Hematopoietic multipotent progenitor cell treated with erythropoietin and hydrocortisone succinate and interleukin-3 and kit ligand, for 8 days (in vitro differentiated cells): ENCODE measurements at places on chromosomes 2 and 18.

- DNase-seq: no peak
Observed at GRCh38 chr18:25066516-25066915, 285.4 kb downstream of the ZNF521 start.

- no peak for DNase-seq
Observed at GRCh38 chr2:50748671-50749070, 283.3 kb downstream of the NRXN1 start.

DNA sequence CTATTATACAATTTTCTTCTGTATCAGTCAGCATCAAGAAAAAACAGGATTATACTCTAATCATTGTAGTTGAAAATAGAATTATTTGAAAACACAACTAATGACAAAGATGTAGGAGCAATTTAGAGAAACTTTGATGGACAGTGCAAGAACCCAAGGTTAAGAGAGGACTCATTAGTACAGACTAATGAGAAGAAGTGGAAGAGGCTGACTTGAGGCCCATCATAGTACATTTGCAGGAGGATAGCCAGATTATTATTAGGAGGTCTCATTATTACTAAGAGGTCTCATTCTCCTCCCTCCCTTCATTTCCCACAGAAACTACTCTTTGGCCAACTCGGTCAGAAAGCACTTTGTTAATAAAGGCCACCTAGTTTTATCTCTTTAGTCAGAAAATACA is 1983.0 kb downstream of the SUCLG1 start:
- DNase-seq: no peak

DNA sequence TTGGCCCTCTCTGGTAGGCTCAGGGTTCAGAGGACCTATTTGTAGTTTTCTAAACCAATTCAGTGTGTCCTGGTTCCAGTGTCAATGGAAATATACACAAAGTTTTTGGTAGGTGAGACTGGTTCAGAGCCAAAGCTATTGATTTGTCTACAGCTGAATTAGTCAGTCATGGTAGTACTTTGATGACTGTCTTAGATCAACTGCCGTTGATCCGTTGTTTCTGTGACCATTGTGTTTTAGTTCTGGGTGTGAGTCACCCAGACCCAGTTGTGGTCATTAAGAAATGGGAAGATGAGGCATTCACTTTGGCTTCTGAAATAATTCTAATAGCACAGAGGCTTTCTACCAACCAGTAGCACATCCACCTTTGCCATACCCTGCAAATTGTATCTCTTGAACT is 16.0 kb upstream of the RPE start:
- no peak for DNase-seq

DNA sequence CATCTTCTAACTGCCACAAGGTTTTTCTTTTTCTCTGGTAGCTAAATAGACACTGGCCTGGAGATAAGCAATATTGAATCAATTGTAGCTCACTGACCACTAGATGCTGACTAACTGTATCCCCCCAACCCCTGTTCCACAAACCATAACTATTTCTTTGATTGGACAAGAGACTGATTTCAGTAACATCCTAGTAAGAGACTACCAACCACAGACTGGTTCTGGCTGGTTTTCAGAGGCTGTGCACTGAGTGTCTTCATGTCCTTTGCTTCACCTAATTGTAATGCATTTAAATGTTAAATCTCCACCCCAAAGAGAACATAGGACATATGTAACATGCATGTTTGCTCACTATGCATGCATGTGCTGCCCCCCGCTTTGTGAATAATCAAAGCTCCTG is 3.2 kb upstream of the AAK1 start:
- DNase-seq: no peak

DNA sequence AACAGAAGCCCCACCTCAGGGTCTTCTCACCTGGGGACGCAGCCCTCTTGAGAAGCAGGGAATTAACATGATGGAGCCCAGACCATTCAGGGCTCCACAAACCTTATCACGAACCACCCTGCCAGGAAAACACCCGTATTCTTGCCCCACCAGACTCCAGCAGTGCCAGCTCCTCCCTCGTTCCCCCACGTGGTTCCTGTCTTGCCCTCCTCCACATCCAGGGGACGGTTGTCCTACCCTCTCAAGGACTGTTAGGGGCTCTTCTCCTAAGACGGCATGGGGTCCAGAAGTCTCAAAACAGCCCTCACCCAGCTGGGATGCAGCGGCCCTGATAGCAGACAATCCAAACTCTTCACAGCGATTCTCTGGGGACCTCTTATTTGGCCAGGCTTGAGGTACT is 372.2 kb upstream of the HS6ST1 start:
- DNase-seq: no peak

GRCh38 chr2:154537024-154537423 is 161.5 kb upstream of the KCNJ3 start:
- no peak for DNase-seq

DNA sequence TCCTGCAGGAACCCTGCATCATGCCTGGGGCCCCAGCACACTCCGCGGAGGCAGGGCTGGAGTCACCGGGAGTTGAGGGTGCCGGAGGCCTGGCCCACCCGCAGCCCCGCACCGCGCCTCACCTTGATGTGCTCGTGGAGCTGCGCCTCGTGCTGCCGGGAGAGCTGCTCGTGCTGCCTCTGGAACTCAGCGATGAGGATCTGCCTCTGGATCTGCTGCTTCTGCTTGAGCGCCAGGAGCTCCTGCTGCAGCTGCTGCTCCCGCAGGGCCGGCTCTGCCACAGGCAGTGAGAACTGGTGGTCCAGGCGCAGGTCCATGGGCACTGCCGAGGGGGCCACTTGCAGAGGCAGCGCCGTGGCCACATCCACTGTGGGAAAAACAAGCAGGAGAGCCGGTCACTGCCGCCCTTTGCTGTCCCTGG is 211.1 kb downstream of the HDAC4 start:
- no peak for DNase-seq

DNA sequence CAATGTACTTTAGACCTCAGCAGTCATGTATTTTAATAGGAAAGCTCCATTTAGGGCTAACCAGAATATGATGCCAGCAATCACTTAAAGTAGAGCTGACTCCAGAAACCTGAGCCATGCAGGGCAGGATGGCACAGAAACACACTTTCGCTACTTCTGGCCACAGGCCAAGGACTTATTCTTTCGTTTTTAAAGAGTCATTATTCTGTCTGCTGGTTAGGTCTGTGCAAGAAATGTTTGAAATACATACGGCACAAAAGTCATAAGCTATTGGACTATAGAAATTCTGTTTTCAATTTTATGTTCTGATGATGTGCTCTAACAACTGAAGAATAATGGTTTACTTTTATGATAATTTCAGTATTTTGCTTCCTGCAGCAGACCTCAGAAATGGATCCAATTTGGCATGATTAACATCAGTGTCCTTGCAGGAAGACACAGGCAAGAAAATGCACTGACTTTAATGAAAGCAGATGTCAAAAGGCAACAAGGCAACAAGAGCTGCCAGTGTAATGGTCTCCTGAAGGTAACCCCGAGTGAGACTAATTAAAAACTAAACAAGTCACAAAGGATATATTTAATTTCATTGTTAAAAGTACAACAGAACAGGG is 114.4 kb upstream of the CHRNA1 start:
- no peak for DNase-seq

DNA sequence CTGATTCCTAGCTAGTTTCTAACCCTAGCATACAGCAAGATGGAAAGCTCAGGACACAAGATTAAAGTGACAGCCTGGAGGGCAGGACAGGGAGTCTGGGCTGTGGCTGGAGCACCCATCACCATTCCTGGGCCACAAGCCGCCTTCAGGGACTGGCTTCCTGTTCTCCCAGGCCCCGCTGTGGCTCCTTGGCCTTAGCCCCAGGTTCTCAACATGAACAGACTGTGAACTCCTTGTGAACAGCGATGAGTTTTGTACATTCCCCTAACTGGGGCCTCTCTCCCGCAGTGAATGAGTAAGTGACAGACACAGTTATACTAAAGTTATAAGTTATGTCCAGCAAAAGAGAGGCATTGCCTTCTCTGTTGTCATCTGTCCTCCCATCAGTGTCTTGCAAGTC is 35.9 kb upstream of the SLC14A1 start:
- no peak for DNase-seq

DNA sequence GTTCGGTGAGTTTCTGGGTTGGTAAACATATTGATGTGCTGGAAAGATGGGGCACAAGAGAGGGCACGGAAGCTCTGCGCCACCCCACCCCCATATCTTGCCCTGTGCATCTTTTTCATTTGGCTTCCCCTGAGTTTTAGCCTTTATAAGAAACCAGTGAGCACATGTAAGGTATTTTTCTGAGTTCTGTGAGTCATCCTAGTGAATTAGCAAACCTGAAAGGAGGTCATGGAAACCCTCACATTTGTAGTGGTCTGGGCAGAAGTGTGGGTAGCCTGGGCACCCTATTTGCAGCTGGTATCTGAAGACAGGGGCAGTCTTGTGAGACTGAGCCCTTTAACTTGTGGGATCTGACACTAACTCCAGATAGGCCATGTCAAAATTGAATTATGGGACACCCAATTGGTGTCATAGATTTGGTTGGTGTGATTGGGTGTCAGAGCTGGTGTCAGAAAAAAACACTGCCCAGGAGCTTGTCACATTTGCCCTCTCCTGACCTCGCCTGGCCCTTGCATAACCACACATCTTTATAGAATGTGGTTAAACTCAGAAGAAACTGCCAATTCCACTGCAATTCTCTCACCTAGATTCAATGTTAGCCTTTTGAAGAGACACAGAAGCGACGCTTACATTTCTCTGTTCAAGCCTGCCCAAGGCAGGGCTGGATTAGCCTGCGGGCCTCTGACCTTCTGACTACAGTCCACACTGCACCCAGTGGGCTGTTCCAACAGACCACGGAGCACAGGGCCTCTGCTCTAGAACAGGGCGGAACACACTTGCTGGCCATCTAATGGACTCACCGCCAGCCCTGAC is 12.0 kb upstream of the GALM start:
- DNase-seq: peak; percentile 51

- DNase-seq: no peak
Observed at GRCh38 chr18:34844732-34845459, 134.8 kb downstream of the DTNA start.

DNA sequence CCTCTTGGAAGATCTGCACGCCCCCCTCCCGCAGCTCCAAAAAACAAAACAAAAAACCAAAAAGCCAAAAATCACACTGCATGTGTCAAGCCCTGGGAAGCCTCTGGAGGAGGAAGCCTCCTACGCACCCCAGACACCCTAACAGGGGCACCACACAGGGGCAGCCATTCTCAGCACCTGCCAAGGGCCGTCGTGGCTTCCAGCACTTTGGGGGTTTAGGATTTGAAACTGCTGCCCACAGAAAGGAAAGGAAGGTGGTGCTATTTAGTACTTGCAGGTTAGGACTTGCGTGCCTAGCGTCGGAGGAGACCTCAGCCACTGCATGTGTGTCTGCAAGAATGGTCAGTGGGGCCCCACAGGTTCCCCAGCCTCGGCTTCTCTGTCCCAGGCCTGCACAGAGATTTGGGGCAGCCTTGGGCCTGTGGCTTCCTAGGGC is 419 bp upstream of the GPR55 start:
- DNase-seq: no peak

DNA sequence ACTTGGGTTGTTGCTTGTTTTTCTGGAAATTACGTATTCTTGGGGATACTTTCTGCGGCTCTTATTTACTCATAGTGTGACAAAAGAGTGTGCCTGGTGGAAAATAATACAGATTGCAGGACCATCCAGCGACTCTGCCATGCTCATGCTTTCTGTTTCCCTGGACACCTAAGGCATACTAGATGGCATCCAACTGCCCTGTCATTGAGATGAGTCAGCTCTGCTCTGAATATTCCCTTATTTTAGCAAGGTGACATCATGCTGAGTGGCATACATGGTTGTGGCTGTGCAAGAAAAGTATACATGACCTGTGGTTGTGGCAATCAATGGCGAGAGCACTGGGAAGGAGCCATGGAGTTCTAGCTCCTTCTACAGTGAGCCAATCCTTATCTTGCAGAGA is 471.0 kb downstream of the TMEM182 start:
- DNase-seq: no peak

GRCh38 chr2:127485051-127485693 is 41.1 kb downstream of the IWS1 start:
- no peak for DNase-seq

- DNase-seq: no peak
Observed at GRCh38 chr2:71938659-71939587, 208.7 kb downstream of the CYP26B1 start.

GRCh38 chr2:239013678-239013976 is 165.7 kb downstream of the TWIST2 start:
- no peak for DNase-seq

DNA sequence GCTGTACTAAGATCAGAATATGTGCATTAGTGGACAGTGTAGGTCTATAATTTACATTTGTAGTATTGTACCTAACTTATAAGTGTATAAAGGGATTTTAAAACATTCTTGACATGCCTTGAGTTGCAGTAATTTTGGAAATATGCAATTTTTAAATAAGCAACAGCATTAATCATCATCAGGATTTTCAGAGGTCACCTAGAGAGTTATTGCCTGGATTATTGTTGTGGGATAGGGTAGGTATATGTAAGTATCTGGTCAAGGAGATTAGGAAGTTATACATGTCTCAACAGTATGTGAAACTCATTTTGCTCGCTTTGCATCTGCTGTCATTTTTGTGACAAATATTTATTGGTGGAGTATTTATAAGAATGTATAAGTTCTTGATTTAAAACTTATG is 184.2 kb downstream of the WDR7 start:
- no peak for DNase-seq
